Nucleus accumbens (tissue), 56 donors: ENCODE measurements at places on chromosomes 4 and X.

GRCh38 chr4:32135642-32136041 lies 1415.5 kb downstream of the PCDH7 start:
- DNase-seq = no peak

DNA sequence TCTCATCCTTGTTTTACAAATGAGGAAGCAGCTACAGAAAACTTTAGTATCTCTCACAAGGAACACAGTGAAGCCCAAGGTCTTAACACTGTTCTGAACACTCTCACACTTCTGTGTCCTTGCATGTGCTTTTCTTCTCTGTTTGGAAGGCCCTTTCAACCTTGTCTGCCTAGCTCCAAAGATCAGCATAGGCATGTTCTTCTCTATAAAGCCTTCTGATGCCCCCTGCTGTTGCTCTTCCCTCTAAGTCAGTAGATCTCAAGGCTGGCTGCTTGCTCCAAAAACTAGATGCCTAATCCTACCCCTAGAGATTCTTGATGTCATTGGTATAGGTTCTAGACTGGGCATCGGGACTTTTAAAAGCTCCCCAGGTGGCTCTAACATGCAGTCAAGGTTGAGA lies 5.9 kb downstream of the APOO start:
- peak; percentile 11 for DNase-seq

DNA sequence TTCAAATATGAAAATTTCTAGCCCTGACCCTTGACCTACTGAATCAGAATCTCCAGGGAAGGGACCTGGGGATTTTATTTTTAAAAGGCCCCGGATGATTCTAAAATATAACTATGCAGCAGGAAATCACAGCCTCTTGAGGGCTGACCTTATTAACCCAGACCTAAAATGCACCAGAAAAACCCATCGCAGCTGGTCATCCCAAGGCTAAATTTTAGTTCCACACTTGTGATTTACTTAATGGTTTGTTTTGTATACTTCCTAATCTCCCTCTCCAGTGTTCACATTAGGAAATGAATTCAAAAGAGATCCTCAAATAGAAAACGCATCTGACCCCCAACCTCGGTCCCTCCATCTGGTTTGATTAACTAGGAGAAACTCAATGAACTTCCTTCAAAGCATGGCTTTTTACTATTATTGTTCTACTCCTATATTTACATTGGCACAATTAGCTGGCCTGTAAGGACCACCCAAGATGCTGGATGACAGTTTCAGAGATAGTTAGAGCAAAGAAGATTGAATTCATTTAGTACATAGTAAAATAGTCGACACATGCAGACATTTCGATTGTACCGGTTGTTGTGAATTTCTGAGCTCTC lies 147.8 kb upstream of the MED14 start:
- no peak for DNase-seq

- no peak for DNase-seq
These were observed 82.5 kb downstream of the GPAT3 start for GRCh38 chr4:83618431-83618830.
